ENCODE measurements at places on chromosomes 5 and 9. TPM values are rescaled to one million over a fixed set of nuclear protein-coding genes. Genes with fewer than 3 reads are reported as not detected.

Gene GABRP
- total RNA-seq, result not detected

Gene SPINK6
- not detected for total RNA-seq

Gene AFAP1L1
- 0.16 TPM for total RNA-seq

Gene TTC23L
- total RNA-seq, result 0.08 TPM

Gene OBP2B
- not detected for total RNA-seq

GRCh38 chr5:111133436-111133751 is 41.2 kb downstream of the WDR36 start:
- ATAC-seq, result no peak

DNA sequence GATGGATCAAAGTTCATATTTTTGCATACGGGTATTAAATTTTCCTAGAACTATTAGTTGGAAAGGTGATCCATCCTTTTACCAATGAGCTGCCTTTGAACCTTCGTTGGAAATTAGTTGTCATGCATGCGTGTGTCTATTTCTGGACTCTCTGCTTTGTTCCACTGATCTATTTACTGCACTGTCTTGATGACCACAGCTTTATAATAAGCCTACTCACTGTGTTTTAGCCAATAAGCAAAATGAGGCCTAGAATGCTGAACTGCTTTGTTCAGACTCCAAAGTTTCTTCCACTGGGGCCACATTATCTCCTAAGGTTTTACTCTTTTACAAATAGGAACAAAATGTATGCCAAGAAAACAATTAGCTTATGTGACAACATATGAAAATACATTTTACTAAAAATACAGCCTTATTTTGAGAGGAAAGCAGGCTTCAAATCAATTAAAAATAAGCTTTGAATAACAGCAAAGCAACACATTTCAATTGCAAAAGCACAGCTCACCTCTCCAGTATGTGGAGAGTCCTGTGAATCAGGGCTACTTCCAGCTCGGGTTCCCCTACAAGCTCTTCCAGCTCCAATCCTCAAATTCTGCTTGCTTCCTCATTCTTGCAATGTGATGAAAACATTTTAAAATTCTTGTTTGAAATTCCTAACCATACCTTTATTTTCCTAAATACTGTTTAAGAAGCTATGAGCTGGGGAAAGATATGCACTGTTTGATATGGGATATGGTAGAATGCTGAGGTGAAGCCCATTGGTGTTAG is 72.0 kb downstream of the RETREG1 start:
- ATAC-seq, result no peak

DNA sequence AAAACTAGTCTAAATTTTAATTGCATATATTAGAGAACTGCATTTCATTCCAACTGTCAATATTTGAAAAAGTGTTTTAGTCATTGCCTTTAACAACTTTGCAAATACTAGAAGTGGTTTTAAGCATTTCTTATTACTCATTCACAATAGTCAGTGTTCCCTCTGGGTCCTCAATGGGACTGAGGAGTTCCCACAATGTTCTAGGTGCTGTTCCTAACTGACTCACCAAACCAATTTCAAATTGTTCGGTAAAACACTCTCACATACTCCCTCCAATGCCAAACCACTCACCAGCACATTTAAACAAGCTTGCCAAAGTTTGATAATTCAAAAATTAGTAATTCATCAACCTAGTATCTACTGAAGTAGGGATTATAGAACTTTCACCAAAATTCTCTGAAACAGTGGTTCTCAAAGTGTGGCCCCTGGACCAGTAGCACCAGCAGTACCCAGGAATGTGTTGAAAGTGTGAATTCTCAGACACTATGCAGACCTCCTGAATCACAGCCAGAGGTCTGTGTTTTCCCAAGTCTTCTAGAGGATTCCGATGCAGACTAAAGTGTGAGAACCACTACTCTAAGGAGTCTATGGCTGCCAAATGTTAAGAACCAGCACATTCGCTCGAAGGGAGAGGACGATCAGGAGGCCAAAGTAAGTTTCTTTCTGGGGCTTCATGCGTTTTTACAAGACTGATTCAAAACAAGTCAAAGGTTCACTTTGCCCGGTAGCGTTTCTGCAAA is 72.8 kb downstream of the APBA1 start:
- no peak for ATAC-seq

DNA sequence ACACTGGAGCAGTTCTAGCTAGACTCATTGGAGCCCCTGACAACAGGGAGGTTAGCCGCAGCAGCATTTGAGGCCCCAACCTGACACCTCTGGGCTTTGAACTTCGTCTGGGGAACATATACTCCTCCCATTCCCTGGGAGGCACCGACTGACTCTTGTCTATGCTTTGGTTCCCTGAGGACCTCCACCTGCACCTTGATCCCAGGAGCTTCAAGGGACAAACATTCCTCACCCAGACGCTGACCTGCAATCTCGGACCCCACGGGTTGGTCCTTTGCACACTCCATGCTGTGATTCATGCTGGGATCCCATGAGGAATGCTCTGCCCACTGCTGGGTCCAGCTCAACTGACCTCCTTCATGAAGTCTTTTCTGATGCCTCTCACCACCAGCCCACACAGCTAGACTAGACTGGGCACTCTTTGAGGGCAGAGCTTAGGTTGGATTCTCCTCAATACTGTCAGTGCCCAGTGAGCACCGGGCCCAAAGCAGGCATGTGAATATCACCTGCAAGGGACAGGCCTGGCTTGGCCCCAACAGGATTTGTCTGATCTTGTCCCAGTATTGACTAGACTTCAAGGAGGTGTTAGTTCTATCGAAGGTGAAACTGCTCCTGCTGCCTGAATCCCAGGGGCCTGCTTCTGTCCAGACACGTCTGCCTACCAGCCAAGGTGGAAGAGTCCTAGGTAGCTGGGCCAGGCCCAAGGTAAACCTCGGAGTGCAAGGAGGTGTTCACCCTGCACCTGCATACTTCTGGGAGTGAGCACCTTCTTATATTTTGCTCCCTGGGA is 51.8 kb upstream of the ZBTB43 start:
- no peak for ATAC-seq

Data from activated T-helper 17 cell treated with anti-CD3 and anti-CD28 coated beads, Interleukin-2, amount 50 U/mL, for 72 hours (primary cell).